Activated CD4-positive, alpha-beta memory T cell treated with anti-CD3 and anti-CD28 coated beads, Interleukin-2, amount 10 ng/mL, durations not matched to agents 7 days and 5 days (primary cell): ENCODE measurements at places on chromosomes 5 and 9. TPM values are rescaled to one million over a fixed set of nuclear protein-coding genes. Genes with fewer than 3 reads are reported as not detected.

DNA sequence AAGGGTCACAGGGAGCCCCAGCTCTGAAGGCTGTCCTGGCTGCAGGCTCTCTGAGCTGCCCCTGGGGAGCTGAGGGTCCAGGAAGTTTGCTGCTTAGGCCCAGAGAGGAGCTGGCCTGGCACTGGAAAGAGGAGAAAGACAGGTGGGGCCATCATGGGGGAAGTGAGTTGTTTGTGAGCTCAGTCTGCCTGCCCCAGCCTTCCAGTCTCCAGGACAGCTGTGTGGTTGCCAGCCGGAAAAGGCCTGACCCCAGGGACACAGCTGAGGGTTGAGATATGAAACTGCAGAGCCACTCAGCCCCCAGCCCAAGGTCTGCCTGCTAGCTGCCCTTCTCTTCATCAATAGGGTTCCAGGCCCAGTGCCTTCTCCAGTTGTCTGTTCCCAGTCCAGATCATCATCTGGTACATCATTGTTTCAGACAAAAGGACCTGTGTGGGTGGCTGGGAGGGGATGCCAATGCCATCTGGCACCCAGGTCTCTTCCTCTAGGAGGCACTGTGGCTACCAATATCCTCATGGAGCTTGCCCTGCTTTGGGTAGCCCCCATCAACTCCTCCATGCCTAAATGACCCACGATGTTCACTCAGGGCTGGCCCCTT lies 4.3 kb upstream of the DDX41 start:
- no peak overlapping the region for H3K4me3 ChIP-seq
- H3K36me3 ChIP-seq, result peaks cover 45% of the 10 kb centered on the region
- H3K27ac ChIP-seq, result peak overlapping the region; percentile 63
- peaks cover 38% of the 10 kb centered on the region for H3K4me1 ChIP-seq
- H3K27me3 ChIP-seq, result no peaks in the 10 kb centered on the region

DNA sequence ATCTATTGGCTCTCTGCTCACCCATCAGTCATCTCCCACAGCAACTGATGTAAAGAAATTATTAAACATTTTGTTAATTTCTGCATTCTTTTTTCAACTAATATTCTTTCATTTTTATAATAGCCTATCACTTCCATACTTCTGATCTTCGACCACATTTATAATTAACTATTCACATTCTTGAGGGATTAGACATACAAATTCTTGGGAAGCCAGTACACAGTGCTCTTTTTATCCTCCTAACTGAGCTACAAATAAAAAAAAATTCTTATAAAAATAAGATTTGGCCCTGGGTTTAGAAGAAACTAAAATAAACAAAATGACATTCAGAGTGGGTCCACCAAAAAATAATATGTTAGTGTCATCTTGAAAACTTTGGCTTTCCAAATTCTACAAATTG lies 103.7 kb upstream of the ITGA1 start:
- H3K4me3 ChIP-seq, result no peak overlapping the region
- H3K36me3 ChIP-seq, result no peaks in the 10 kb centered on the region
- DNase-seq, result no peak
- H3K4me1 ChIP-seq, result no peaks in the 10 kb centered on the region
- H3K27ac ChIP-seq, result no peak overlapping the region

GRCh38 chr5:151520294-151520693 lies 70.8 kb downstream of the FAT2 start:
- no peaks in the 10 kb centered on the region for H3K36me3 ChIP-seq
- DNase-seq, result no peak
- no peak overlapping the region for H3K4me3 ChIP-seq
- H3K27me3 ChIP-seq, result no peaks in the 10 kb centered on the region

DNA sequence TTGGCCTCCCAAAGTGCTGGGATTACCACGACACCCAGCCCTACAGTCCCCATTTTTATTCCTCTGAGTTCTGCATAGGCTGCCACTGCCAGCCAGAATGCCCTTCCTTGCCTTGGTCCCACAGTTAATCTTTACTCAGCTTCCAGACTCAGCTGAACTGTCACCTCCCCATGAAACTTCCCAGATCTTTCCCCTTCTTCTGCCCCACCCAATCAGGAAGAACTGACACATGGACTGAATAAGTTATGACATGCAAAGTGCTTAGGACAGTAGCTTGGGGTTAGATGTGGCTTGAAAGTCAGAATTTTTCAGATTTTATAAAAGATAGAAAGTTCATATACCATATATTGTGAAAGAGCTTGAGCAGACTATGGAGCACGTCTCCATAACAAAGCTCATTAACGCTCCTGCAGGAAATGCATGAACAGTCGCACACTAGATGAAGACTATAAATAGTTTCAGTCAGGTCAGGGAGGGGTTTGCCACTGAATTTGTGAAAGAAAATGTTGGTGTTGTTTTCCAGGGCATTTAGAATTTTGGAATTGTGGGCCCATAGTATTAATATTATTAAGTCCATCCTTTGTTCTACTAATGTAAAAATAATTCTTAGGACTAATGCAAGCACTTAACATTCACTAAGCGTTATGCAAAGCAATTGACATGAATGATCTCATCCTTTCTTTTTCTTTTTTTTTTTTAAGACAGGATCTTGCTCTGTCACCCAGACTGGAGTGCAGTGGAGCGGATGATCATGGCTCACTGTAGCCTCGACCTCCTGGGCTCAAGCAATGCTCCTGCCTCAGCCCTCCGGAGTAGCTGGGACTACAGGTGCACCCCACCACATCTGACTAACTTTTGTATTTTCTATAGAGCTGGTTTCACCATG lies 36.1 kb upstream of the DENND1A start:
- peaks cover 1% of the 10 kb centered on the region for H3K4me1 ChIP-seq
- H3K4me3 ChIP-seq, result no peak overlapping the region
- H3K27ac ChIP-seq, result no peak overlapping the region
- no peak for DNase-seq
- peaks cover 17% of the 10 kb centered on the region for H3K27me3 ChIP-seq

GRCh38 chr5:36877667-36878391 lies 1.3 kb downstream of the NIPBL start:
- peak overlapping the region; percentile 96 for H3K27ac ChIP-seq
- DNase-seq, result no peak
- peaks cover 45% of the 10 kb centered on the region for H3K4me1 ChIP-seq
- peak overlapping the region; percentile 78 for H3K4me3 ChIP-seq
- H3K27me3 ChIP-seq, result no peaks in the 10 kb centered on the region

DNA sequence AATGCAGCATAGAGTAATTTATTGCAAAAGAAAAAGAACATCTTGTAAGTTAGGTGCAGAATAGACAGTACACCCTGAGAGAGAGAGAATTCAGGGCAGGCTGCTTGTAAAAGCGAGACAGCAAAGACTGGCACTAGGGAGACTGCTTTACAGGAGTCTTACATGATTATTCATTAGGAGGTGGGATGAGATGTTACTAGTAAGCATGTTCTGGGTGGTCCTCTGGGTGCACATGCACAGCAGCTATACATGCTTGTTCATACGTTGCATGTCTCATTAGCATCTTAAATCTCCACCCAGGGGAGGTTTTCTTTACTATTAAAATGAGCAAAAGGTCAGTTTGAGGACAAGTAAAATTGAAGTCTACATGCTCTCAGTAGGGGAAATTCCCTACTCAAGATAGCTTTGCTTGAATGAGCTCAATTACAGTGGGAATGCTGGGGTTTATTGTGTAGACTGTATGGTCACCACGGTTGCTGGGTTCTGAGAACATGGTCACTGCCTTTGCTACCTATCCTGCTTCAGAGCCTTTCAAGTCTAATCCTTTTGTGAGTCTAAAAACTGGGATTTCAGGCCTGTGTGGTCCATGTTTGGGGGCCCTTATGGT lies 60.6 kb downstream of the RGS7BP start:
- H3K27me3 ChIP-seq, result no peaks in the 10 kb centered on the region
- no peak for DNase-seq
- no peaks in the 10 kb centered on the region for H3K36me3 ChIP-seq
- no peak overlapping the region for H3K27ac ChIP-seq

DNA sequence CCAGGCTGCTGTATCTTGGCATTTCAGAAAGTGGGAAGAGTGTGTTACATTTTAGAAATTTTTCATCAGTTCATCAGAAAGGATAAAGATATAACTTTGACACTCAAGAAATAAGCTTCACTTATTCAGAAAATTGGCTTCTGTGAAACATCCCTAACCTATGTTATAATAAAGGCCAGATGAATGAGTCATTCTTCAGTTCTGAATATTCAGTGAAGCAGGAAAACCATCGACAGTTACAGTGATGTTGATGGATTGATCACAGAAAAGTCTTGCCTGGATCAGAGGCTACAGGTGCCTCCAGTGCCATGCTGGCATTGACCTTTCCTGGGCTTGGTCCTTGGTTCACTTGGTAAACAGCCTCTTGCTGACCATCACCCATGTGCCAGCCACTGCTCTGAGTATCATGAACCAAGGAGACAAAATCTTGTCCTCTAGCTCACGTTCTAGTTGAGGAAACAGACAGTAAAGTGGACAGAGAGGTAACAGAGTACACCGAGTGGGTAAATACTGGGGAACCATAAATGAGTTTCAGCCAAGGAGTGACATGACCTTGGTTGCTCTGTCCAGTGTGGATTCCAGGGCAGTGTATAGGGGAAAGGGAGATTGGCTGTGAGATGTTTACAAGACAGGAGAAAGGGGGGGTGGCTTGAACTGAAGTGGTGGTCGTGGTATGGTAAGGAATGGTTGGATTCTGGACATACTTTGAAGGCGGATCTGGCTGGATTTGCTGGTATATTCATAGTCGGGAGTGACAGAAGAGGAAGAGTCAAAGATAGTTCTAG lies 98.6 kb downstream of the AMBP start:
- H3K27ac ChIP-seq, result no peak overlapping the region
- no peaks in the 10 kb centered on the region for H3K36me3 ChIP-seq
- DNase-seq, result no peak
- H3K4me3 ChIP-seq, result no peak overlapping the region
- H3K4me1 ChIP-seq, result no peaks in the 10 kb centered on the region
- H3K27me3 ChIP-seq, result no peaks in the 10 kb centered on the region

GRCh38 chr5:156340893-156341292 lies 13.9 kb downstream of the SGCD start:
- no peak for DNase-seq
- no peaks in the 10 kb centered on the region for H3K36me3 ChIP-seq
- H3K27me3 ChIP-seq, result no peaks in the 10 kb centered on the region
- H3K4me1 ChIP-seq, result no peaks in the 10 kb centered on the region

DNA sequence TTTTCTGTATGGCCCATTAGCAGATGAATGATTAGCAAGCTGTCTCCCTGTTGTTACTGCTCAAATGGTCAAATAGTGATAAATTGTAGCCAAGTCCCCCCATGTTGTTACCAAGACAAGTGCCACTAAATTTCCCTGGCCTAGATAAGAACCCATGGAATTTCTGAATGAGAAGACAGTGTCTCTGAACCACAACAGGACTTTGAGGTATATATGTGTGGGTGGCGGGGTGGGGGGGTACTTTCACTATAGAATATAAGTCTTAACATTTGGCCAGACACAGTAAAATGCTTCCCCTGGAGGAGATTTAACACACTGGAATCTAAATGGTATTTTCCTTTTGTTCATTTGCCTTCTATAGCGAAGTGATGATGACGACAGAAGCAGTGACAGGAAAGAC lies 28.7 kb downstream of the XPA start:
- no peak for DNase-seq
- peaks cover 27% of the 10 kb centered on the region for H3K4me1 ChIP-seq
- no peak overlapping the region for H3K4me3 ChIP-seq
- H3K27ac ChIP-seq, result no peak overlapping the region
- H3K36me3 ChIP-seq, result peaks cover 78% of the 10 kb centered on the region
- no peaks in the 10 kb centered on the region for H3K27me3 ChIP-seq

GRCh38 chr5:156380848-156381247 lies 53.9 kb downstream of the SGCD start:
- no peaks in the 10 kb centered on the region for H3K4me1 ChIP-seq
- H3K36me3 ChIP-seq, result no peaks in the 10 kb centered on the region
- H3K27me3 ChIP-seq, result peaks cover 10% of the 10 kb centered on the region
- no peak overlapping the region for H3K4me3 ChIP-seq

DNA sequence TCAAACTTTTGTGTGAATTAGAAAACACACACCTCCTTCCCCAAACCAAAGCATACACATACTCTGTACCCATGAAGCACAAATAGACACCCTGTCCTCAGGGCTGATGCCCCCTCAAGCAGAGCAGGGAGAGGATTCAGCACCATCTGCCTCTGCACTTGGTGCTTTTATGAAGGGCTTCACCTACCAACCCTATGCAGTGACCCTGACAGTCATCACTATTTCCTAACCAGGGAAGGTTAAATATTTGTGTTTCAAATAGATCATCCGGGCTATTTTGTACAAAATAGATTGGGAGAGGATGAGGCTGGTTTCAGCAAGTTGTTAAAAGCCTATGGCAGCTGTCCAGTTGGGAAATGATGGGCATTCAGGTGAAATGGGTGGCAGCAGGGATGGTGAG lies 396.2 kb downstream of the ZSWIM6 start:
- H3K36me3 ChIP-seq, result no peaks in the 10 kb centered on the region
- H3K27ac ChIP-seq, result no peak overlapping the region
- H3K27me3 ChIP-seq, result peaks cover 4% of the 10 kb centered on the region
- no peak for DNase-seq
- no peaks in the 10 kb centered on the region for H3K4me1 ChIP-seq
- H3K4me3 ChIP-seq, result no peak overlapping the region

DNA sequence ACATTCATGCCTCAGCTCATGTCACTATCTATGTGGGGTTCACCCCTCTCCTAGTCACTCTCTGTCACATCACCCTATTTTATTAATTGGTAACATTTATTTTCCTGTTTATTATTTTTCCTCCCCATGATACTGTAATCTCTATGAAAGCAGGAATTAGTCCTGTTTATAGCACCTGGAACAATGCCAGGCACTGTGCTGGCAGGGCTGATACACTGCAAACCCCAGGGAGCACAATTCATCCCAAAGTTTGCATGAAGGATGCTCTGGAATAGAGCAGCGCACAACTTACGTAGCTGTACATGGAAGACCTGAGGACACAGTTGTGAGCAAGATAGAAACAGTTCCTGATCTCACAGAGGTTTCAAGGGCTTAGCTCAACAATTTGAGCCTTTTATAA lies 103.2 kb downstream of the NSG2 start:
- H3K27me3 ChIP-seq, result no peaks in the 10 kb centered on the region

DNA sequence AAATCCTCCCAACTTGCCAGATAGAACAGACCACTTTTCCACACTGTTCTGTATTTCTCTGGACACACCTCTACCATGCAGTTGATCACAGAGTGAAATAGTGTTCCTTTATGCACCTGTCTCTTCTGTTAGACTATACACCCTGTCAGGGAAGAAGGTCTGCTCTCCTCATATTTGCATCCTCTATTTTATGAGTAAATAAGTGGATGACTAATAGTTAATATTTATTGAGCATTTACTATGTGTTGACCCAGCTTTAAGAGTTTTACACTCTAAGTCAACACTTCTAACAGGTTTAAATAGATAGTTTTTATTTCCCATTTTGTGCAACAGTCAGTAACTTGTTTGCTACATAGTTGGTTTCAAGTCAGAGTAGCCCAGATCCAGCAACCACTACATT lies 452.8 kb upstream of the MPDZ start:
- no peaks in the 10 kb centered on the region for H3K4me1 ChIP-seq
- H3K27ac ChIP-seq, result no peak overlapping the region

GRCh38 chr9:95930277-95930676 lies 54.8 kb downstream of the ERCC6L2 start:
- no peak overlapping the region for H3K27ac ChIP-seq
- DNase-seq, result no peak
- H3K27me3 ChIP-seq, result no peaks in the 10 kb centered on the region
- no peaks in the 10 kb centered on the region for H3K4me1 ChIP-seq

Gene DRD1
- not detected for total RNA-seq

Gene NR4A3
- total RNA-seq, result 3.0 TPM

Gene SUSD3
- total RNA-seq, result 71.4 TPM

Gene IRX1
- total RNA-seq, result not detected

Gene SLC46A2
- total RNA-seq, result not detected

Gene ADAMTS12
- not detected for total RNA-seq

Gene PARP8
- total RNA-seq, result 91.7 TPM

Gene EMB
- total RNA-seq, result 181 TPM

Gene PCDHA12
- not detected for total RNA-seq

Gene OR13F1
- not detected for total RNA-seq
